Stomach (tissue), 19 donors: ENCODE measurements at places on chromosomes 5 and 9.

GRCh38 chr9:97980479-97980803 is 2.7 kb upstream of the ANP32B start:
- no peak for DNase-seq

DNA sequence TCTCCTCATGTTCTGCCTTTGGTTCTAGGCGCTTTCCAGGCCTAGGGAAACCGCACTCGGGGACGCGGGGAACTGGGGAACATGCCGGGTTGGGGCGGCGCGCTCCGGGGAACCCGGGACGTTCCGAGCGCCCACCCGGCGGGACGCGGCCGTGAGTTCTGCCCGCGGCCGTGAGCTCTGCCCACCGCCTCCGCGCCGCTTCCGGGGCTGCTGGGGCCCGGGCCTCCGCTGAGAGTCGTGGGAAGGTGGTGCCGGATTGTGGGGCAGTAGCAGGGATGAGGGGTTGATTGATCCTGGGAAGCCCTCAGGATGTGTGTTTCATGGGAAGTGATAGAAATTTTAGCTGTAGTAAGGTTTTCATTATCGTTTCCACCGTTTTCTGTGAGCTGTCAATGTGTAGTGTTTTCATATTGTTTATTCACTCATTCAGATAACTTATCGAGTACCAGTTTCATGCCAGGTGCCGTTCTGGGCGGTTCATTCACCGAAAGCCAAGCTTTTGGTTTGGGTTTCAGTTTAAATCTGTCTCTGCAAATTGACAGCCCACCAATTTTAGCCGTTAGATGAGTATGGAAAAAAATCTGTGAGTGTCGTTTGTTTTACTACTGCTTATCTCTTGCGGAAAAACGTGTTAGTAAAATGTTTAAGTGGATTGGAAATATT is 657 bp downstream of the MTRR start:
- DNase-seq, result peak; percentile 36

- no peak for DNase-seq
These were observed 74.9 kb downstream of the CAMK4 start for GRCh38 chr5:111299067-111299481.

DNA sequence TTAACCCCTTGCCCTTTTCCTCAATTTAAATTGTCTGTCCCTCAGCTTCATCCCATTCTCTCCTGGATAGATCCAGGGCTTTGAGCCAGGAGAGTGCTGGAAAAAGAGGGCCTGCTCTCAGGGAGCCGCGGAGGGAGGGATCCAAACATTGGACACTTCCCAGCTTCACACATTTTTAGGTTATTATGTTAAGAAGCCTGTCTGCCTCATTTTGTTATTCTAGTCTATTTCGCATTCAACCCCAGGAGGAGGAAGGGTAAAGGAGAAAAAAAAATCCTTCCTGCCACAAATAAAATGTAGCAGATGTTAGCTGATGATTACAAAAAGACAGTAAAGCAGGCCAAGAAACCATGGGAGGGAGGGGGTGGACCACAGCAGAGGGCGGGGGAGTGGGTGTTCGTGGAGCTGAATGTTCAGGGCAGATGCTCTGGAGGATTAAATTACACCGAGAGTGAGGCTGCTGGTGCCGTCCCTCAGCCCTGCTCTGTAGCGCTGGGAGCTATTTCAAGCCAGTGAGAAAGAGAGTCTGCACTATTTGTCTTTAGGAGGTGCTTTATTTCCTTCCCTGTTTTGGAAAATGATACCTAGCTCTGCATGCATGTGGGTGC is 60.6 kb upstream of the ZFR start:
- no peak for DNase-seq

- no peak for DNase-seq
These were observed 60.3 kb upstream of the TRIM32 start for GRCh38 chr9:116626762-116627161.

DNA sequence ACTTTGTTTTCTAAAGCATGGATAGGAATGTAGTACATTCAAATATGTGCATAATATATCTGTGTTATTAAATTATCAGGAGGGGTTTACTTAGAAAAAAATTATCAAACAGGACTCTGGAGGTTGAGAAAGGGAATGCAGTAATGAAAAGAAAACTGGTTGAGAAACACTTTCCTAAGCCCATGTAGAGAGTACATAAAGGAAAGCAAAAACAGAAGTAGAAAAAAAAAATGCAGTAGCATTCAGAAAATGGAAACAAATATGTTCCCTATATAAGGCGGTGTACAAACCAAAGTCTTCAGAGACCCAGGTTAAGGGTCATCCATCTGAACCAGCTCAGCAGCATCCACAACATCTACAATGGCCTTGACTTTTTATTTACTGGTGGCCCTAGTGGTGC is at the start of gene IFNA8:
Gene IFNA8, plus strand, starts transcription at position 301 of the 400 bp plus-strand sequence. Its CDS starts 60 bp downstream, at position 361.
- no peak for DNase-seq

DNA sequence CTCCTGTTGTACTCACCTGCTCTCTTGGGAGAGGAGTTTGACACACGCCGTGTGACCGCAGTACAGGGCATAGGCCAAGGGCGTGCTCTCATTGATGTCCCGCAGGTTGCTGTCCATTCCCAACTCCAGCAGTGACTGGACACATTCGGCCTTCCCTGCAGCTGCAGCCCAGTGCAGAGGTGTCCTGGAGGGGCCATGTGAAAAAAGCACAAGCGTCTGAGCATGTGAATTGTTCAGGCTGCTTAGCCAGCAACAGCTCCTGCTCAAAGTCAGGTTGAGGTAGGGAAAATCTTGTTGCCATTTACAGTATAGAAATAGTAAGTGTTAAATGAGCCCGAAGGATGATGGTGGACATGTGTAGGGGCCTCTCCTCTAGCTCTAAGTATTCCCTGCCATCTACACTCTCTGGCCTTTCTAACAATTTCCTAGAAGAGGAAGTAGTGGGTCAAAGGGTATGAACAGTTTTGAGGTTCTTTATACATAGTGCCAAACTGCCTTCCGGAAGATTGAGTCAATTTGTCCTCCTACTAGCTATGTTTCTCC is 116.5 kb downstream of the ANKRD55 start:
- DNase-seq, result no peak

DNA sequence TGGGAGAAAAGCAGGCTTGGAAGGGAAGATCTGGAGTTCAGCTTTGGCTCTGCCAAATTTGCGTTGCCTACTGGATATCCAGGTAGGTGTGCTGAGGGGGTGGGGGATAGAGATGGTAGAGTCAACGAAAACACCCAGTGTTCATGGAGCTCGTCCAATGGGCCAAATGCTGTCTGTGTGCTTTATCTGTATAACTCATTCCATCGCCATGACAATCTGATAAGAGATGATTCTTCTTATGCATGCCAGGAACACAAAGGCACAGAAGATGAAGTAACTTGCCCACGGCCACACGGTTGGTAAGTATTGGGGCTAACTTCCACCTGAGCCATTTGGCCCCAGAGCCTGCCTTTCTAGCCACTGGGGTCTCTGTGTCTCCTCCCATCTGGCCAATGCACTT is 53.2 kb downstream of the BOD1 start:
- no peak for DNase-seq

GRCh38 chr5:67161767-67162166 is 34.8 kb downstream of the CD180 start:
- no peak for DNase-seq

GRCh38 chr9:107545036-107545435 is 55.5 kb upstream of the KLF4 start:
- no peak for DNase-seq

DNA sequence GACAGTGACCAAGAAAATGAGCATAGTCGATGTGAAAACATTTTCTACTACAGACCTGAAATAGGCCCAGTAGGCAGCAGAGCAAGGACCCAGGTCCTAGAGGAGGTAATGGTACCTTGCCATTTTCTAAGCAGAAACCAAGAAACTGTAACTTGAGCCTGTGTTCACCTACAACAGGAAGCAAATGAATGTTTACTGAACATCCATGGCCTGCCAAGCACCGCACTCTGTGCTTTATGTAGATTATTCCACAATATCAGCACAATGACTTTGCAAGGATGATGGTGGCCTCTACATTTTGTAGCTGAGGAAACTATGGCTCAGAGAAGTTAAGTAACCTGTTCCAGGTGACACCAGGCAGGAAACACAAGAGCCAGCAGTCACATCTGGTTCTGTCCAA is 215.3 kb downstream of the SPOCK1 start:
- peak; percentile 60 for DNase-seq

DNA sequence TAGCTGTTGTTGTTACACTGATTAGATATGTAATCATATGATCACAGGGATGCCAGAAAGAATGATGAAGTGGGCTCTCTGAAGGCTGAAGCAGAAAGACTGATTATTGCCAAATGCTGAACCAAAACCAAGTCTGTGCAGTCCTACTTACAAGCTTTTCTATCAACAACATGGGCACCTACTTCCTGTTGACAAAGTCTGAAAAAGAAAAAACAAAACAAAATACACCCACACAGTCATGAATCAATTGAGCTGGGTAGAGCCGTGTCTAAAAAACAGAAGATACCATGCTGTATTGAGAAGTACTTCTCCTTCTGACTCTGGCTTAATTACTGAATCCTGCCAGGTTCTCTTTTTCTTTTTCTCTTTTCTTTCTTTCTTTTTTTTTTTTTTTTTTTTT is 363.4 kb downstream of the RAB3C start:
- DNase-seq, result no peak

- DNase-seq, result peak; percentile 61
These were observed 51.3 kb downstream of the LMX1B start for GRCh38 chr9:126664900-126665643.

GRCh38 chr9:75851917-75852316 is 38.6 kb upstream of the PCSK5 start:
- DNase-seq, result no peak

- no peak for DNase-seq
These were observed 18.2 kb downstream of the FBN2 start for GRCh38 chr5:128519827-128520226.

DNA sequence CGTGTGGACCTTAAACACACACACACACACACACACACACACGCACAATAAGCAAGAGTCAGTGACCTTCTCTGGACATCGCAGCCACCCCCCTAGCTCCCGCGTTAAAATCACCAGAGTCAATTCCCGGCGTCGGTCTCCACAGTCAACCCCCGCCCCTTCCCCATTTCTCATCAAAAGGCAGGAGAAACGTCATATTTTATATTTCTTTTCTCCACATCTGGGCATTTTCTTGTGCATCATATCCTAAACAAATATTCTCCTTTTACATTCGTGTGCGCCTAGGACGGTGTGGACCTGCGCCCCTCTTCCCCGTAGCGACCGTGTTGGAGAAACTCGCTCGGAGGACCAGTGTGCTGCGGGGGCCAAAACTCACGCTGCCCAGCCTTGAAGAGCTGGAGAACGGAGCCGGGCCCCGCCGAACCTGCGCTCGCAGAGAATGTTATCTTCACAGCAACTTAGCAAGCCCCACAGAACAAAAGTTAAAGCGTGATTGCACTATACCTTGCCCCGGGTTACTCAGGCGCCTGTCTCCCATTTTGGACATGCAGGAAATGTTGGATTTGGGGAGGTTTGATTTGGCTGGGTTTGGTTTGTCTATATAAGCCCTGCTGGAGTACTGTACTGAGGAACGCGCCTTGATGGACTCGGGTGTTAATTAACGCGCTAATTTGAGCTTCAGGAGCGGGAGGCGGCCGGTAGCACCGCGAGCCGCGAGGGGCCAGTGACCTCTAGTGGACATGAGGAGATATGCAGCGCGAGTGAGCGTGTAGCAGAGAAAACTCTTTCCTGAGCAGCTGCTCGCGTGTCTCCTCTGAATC is 192.4 kb downstream of the MEF2C start:
- peak; percentile 76 for DNase-seq

DNA sequence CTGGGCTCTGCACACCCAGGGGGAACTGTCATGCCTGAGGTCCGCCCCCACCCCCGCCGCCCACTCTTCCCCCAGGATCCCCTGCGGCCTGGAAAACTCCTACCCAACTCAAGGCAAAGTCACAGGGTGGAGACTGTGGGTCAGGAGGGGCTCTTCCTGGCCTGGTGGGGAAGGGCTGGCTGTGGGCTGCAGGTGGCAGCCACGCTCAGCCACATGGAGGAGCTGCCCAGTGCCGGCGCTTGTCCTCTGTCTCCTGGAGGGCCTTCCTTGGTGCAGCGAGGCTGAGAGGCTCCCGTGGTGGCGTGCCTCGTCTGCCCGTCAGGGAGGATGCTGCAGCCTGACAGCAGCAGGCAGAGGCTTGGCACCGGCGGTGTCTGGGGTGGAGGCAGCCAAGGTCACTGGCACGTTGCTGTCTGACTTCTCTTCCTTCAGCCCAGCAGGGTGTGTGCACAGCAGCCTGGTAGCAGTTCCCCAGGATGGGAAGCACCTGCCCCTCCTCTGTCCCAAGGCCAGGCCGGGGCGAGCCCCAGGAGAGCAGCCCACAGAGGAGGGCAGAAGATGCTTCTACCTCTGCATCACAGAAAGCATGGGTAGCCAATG is 78.1 kb downstream of the ADAMTS2 start:
- DNase-seq, result peak; percentile 20

DNA sequence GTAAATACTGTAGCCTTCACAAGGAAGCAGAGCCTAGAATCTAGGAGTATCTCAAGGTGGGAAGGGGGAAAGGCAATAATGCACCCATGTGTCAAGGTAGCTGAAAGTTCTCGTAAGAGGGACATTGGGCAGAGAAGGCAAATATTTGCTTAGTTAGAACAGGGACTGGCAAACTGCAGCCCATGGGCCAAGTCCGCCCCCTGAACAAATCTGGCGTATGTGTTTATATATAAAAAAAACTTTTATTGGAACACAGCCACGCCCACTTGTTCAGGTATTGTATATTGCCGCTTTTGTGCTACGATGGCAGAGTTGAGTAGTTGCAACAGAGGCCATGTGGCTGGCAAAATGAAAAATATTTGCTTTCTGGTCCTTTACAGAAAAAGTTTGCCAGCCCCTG is 16.1 kb downstream of the KCNN2 start:
- DNase-seq, result no peak

- DNase-seq, result no peak
These were observed 26.5 kb downstream of the TMEFF1 start for GRCh38 chr9:100499460-100499859.

- no peak for DNase-seq
These were observed 57.3 kb upstream of the SLC28A3 start for GRCh38 chr9:84397822-84398221.

GRCh38 chr5:81980160-81980559 is 8.3 kb downstream of the ATG10 start:
- DNase-seq, result no peak

GRCh38 chr5:168914491-168914890 is 335.3 kb upstream of the PANK3 start:
- no peak for DNase-seq

GRCh38 chr9:128203024-128203706 is at the start of gene DNM1:
DNM1 (plus strand) TSS chr9:128203379; CDS start chr9:128203471, 92 bp downstream.
- peak; percentile 91 for DNase-seq

DNA sequence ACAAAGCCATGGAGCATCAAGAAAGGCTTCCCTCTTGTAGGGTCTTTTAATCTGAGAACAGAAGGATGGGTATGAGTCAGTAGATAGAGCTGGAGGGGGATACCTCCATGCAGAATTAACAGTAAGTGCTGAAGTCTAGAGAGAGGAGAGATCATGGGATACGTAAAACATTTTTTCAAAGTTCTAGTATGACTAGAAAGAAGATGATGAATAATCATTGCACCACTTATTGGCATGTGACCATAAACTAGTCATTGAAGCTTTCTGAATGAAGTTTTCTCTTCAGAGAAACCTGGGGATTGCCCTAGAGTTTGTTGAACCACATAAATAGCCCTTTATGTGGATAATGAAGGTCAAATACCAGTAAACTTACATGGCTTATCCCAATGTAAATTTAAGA is 48.6 kb upstream of the PTPRD start:
- no peak for DNase-seq

GRCh38 chr9:136629879-136630661 is 32.6 kb upstream of the EGFL7 start:
- DNase-seq, result peak; percentile 86
